ENCODE measurements at places on chromosomes 5 and 9.

DNA sequence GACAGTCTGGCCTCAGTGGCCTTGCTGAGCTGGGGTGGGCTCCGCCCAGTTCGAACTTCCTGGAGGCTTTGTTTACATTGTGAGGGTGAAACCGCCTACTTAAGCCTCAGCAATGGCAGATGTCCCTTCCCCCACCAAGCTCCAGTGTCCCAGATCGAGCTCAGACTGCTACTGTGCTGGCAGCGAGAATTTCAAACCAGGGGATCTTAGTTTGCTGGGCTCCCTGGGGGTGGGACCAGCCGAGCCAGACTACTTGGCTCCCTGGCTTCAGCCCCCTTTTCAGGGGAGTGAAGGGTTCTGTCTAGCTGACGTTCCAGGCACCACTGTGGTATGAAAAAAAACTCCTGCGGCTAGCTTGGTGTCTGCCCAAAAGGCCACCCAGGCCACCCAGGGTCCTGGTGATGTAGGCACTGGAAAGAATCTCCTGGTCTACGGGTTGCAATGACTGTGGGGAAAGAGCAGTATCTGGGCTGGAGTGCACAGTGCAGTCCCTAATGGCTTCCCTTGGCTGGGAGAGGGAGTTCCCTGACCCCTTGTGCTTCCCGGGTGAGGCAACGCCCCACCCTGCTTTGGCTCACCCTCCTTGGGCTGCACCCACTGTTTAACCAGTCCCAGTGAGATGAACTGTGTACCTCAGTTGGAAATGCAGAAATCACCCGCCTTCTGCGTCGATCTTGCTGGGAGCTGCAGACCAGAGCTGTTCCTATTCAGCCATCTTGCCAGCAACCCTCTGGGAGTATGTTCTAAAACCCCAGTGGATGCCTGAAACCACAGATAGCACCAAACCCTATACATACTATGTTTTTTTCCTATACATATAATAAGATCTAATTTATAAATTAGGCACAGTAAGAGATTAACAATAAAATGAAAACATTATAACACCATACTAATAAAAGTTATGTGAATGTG, 95.5 kb downstream of the TMEM161B start:
- DNase-seq = no peak

- DNase-seq = no peak
Observed at GRCh38 chr5:131766689-131767088, 30.1 kb downstream of the FNIP1 start.

DNA sequence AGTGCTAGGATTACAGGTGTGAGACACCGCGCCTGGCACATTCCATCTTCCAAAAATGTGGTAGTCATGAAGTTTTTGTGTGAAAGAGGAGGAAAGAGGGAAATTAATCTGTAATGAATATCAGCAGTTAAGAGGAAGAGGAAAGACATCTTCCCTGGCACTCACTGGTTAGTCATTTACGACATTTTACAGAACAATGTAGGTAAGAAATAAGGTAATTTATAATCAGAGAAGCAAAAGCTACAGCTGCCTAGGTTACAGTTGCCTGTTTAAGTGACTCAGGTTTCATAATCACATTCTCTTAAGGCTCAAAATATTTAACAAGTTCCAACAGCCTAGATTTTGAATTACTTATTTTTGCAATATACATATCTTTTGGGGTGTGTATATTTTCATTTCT, 26.9 kb downstream of the CNOT6 start:
- no peak for DNase-seq

DNA sequence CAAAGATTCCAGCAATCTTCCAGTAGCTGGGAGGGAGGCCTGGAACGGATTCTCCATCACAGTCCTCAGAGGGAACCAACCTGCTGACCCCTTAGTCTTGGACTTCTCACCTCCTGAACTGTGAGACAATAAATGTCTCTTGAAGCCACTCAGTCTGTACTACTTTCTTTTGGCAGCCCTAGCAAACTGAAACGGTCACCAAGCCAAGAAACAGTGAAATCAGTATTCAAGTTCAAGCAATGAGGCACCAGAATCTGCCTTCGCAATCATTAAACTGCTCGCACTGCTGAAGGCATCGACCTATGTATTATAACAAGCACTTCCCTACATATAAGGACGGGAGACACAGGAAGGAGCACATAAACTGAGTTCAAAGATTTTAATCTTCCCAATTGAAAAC, 120.6 kb upstream of the PUM3 start:
- no peak for DNase-seq

- no peak for DNase-seq
Observed at GRCh38 chr9:13791816-13792215, 512.3 kb upstream of the MPDZ start.

- DNase-seq = no peak
Observed at GRCh38 chr9:93624977-93625376, 48.6 kb downstream of the PHF2 start.

DNA sequence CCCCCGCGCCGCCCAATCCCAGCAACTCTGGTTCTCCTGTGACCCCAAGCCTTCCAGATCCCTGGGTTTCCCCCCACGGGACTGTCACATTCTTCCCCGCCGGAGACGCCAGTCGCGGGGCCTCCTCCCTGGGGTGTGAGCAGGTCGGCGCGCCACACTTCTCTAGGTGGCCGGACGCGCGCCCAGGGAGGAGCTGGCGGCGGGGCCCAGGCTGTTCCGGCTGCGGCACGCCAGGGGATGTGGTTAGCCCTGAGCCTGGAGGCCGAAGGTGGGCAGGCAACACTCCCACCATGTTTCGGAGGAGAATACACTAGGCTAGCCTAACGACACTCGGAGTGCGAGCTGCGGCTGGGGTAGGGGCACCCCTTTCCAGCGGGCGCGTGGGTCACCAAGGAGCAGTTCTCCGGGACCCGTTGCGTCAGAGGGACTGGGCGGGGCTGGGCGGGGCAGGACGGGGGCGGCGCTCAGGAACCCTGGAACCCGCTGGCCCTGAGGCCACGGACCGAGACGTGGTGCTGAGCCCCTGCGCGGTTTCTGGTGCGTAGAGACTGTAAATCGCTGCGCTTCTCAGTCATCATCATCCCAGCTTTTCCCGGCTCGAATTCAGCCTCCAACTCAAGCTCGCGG, at the start of gene SLC27A6:
TSS of gene SLC27A6 (plus strand) at position 478 of the 627 bp plus-strand sequence. CDS start 650 bp downstream, outside the sequence.
- no peak for DNase-seq

- DNase-seq = no peak
Observed at GRCh38 chr5:128154943-128155342, 71.4 kb downstream of the SLC12A2 start.

Data from stimulated activated CD4-positive, alpha-beta T cell treated with anti-CD3 and anti-CD28 coated beads, TNF-alpha, amount 100 ng/mL, for 1 hour (primary cell).